ENCODE measurements at places on chromosomes 2 and 18. TPM values are rescaled to one million over a fixed set of nuclear protein-coding genes. Genes with fewer than 3 reads are reported as not detected.

GRCh38 chr18:41096504-41096903 lies 858.5 kb upstream of the PIK3C3 start:
- no peak for DNase-seq

DNA sequence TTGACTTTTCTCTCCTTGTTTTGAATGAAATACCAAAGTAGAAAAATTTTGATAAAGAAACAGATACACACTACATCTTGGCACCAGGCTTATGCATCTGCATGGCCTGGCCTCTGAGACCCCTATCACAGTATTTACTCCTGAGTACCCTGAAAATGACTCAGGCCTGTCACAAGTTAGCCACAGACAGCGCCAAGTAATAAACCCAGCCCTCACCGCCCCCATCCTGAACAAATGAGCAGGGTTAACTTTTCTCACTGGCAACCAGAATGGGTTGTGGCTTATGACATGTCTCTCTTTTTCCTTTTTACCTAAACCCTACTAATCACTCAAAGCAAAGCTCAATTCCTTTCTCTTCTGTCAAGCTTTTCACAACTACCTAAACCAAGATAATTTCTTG lies 35.3 kb downstream of the SPRED2 start:
- no peak for DNase-seq

GRCh38 chr18:50401888-50402287 lies 27.0 kb downstream of the SKA1 start:
- no peak for DNase-seq

GRCh38 chr2:56068746-56069145 lies 115.0 kb upstream of the CCDC85A start:
- DNase-seq: no peak

ATOH8 gene
- total RNA-seq: 0.54 TPM
